ENCODE measurements at places on chromosomes 11 and 22.
A peak's percentile ranks its signal among the peaks of the same experiment; 100 is the strongest.

- no peak for DNase-seq
Measured at GRCh38 chr11:86458294-86459001, 83.8 kb downstream of the CCDC81 start.

GRCh38 chr22:33579448-33580093 lies 340.7 kb downstream of the LARGE1 start:
- DNase-seq = peak; percentile 41

DNA sequence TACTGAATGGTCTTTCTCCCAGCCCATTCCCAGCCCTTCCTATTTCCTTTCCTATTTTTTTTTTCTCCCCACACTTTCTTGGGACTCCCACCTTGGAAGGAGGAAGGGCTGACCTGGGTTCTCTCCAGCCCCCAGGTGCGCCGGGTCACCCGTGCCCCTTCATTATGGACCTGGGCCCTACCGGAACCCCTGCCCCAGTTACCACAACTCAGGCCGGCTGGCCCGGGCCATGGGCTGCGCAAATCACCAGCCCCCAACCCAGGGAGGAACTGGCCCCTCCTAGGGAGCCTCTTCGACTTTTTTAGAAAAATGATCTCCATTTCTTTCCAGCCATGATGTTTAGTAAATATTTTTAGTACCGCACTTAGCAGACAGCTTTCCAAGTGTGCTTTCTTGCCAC lies 62.2 kb downstream of the MORC2 start:
- DNase-seq = no peak

GRCh38 chr22:26614322-26614721 lies 3.5 kb downstream of the CRYBB1 start:
- no peak for DNase-seq

- no peak for DNase-seq
Measured at GRCh38 chr11:2913019-2913431, 16.2 kb downstream of the PHLDA2 start.

GRCh38 chr11:66651016-66651415 lies 12.5 kb downstream of the RBM4 start:
- no peak for DNase-seq

GRCh38 chr22:37277384-37277783 lies 4.9 kb upstream of the CYTH4 start:
- no peak for DNase-seq

GRCh38 chr22:44120314-44120704 lies 60.4 kb upstream of the PARVG start:
- no peak for DNase-seq

- DNase-seq = no peak
Measured at GRCh38 chr22:49760630-49761571, 66.8 kb downstream of the BRD1 start.

- no peak for DNase-seq
Measured at GRCh38 chr22:47382164-47382890, 619.9 kb downstream of the TBC1D22A start.

DNA sequence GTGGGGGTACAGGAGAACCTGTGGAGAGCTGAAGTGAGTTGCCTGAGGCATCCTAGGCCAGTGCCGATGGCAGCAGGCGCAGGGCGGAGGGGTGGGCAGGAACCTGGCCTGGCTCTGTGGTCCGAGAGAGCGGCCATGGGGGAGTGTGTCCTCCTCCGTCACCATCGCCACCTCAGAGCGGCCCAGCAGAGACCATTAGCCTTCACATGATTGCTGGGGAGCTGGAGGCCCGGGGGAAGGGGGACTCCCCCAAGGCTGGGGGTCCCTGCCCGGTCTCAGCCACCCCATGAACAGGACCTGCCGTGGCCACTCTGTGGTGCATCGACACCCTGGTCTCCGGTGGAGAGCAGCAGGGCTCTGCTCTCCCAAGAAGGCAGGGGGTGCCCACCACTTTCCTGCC lies 4.1 kb downstream of the OMP start:
- DNase-seq = no peak

DNA sequence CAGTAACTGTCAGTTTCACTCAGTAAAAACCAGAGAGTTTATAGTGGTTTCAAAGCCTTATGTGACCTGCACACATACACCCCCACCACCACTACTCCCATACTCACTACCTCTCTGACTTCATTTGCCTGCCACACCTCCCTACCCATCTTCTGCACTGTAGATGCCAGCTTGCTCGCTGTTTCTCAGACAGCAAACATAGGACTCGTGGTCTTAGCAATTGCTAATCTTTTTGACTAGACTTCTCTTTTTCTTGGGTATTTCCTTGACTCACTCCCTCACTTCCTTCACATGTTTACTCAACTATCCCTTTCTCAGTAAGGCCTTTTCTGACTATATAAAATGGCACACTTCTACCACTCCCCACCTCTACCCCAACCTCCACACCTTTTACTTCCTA lies 27.8 kb downstream of the CEP295 start:
- no peak for DNase-seq

- no peak for DNase-seq
Measured at GRCh38 chr11:8248786-8249185, 14.9 kb downstream of the LMO1 start.

GRCh38 chr11:94151903-94152677 lies 23.4 kb downstream of the PANX1 start:
- DNase-seq = peak; percentile 62

GRCh38 chr11:60890696-60891095 lies 15.7 kb downstream of the PRPF19 start:
- DNase-seq = no peak

DNA sequence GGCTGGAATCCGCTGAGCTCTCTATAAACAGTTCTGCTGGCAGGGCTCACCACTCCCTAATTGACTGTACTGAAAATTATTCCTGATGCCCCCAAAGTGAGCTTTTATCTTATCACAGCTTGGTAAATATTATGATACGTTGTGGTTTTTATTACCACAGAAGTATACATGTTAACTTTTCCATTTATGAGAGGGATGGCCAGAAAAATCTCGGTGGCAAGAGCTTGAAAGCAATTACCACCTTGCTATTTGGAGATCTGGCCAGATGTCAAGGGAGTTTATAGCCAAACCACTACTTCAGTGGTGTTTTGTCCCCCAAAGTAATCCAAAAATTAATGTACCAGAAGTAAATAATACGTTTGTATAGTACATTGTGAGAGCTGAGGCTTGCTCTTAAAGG lies 75.4 kb upstream of the RCN1 start:
- DNase-seq = no peak

DNA sequence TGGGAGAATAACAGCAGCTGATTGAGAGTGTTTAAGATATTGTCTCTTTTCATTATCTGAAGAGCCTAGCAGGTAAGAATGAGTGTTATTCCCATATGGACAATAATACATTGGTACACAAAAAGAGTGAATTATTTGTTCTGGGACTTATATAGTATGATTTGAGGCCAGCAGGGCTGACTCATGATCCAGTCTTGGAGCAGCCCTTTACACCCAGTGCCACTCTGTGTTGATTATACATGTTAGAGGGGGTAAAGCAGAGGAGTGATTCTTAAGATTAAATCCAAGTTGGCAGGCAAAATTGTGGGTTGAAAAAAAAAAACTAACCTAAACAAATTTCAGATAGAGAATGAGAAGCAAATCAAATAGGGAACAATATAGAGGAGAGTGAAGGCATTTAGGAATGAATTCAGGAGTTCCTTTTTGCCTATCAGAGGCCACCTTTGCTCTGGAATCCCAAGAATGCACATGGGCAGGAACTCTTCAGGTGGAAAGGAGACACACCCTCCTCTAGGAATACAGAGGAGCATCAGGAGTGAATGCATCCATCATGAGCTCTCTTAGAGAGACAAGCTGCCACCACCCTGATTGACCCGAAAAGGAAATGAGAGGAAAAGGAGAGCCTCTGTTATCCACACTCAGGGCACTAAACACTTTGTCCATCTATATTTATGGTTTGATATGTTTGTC lies 19.2 kb upstream of the MRGPRX1 start:
- DNase-seq = no peak

- DNase-seq = no peak
Measured at GRCh38 chr11:43979571-43980219, 37.3 kb downstream of the C11orf96 start.

DNA sequence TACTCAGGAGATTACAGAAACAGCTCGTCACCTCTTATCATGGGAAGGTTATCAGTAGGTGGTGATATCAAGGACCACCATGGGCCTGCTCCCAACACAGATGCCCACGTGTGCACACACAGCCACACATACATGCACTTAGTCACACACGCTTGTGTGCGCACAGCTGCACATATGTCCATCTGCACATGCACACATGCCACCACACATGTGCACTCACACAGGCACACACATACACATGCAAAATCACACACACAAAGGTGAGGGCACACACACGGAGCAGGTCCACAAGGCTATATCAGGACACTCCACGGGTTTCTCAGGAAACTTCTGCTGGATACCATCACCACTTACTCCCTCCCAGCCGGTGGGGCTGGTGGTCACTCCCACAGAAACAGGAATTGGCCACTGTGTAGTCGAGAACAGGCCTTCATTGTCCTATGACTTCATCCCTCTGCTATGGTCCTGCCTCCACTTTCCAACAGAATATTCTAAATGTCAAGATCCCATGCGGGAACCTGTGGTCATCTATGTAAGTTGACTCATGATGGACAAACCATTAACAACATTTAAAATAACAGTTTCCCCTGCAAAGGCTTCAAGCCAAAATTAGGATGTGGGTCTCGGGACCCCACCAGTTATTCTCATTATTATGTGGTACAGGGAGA lies 2.2 kb downstream of the C11orf24 start:
- no peak for DNase-seq

GRCh38 chr11:93216511-93217101 lies 18.8 kb upstream of the SLC36A4 start:
- DNase-seq = no peak

DNA sequence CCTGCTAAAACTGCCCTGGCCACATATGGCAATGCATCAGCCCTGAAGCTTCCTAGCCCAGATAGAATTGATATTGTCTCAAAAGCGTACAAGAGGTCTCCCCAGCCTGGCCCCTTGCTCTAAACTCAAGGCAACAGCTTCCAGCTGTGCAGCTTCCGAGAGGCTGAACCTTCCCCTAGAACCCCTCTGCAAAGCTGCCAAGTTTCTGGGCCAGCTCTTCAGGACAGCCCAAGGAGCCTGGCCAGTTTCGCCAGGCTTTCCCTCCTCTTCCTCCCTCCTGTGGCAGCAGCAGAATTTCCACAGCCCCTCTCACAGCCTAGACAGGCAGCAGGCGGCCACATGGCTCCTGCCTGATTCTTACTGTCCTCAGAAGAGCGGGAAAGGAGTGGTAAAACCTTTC lies 34.5 kb downstream of the NUMA1 start:
- no peak for DNase-seq

DNA sequence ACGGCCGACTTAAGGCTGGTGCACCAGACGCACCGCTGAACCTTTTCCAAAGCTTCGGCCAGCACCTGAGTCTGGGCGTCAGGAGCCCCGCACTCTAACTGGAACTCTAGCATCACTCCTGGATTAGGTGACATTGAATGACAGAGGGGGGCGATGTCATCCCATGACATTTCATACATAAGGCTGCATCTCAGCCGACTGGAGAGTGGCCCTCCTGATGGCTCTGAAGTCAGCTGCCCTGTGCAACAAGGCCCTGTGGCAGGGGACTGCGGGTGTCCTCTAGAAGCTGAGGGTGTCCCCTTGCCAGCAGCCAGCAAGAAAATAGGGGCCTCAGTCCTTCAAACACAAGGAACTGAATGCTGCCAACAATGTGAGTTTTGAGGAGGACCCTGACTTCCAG lies 10.1 kb upstream of the FADS3 start:
- no peak for DNase-seq

DNA sequence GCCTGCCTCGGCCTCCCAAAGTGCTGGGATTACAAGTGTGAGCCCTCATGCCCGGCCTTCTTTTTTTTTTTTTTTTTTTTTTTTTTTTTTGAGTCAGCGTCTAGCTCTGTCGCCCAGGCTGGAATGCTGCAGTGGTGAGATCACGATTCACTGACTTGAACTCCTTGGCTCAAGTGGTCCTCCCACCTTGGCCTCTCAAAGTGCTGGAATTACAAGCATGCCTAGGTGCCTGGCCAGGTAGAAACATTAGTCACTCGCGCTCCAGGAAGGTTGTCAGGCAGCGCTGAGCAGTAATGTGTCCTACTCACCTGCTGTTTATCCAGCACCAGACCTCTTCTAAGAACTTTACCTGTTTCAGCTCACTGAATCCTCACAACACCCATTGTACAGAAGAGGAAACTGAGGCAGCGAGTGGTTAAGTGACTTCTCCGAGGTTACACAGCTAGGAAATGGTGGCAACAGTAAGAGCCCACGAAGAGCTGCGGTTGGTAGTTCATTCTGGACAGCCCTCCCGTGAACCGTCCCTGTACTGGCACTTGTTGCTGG lies 496 bp upstream of the CST6 start:
- DNase-seq = no peak

GRCh38 chr22:48640890-48641841 lies 1186.5 kb downstream of the BRD1 start:
- DNase-seq = no peak

- no peak for DNase-seq
Measured at GRCh38 chr11:74670171-74670570, 61.1 kb downstream of the CHRDL2 start.

- DNase-seq = no peak
Measured at GRCh38 chr11:12116425-12117032, 6.1 kb downstream of the MICAL2 start.

- no peak for DNase-seq
Measured at GRCh38 chr22:19784384-19785175, 24.0 kb downstream of the TBX1 start.

DNA sequence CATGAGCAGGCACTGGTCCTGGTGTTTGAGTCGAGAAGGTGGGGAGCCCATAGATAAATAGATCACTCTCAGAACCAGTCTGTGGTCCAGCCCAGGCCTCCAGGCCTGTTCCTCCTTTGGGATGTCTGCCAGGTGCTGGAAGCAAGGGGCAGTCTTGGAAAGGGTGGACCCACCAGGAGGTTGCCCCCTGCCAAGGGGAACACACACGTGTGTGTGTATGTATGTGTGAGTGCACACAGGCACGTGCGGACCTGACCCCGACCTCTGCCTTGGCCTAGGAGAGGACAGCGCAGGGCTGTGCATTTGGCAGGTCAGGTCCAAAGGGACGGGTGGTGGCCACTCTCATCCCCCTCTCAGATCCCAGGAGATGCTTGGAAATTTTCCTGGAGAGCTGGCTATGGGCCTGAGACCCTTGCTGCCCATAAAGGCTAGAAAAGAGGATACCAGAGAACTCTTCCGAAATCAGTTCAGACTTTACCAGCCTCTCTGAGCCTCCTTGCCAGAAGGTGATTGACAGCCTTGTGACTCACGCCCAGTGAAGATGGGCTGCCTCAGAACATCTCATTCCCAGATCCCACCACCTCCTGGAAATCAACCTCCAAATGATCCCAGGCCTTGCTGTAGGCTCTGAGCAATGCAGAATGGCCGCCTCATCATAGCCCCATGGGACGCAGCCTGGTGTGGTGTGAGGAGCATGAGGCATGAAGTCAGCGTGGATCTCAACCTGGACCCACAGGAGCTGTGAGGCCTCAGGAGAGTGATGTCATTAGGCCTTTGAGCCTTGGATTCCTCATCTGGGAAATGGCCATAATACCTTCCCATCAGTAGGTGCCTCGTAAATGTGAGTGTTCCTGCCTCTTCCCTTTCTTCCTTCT lies 24.0 kb upstream of the CREB3L1 start:
- DNase-seq = no peak

Measured in A549 (cell line).